ENCODE measurements at places on chromosomes 12 and 14. TPM values are rescaled to one million over a fixed set of nuclear protein-coding genes. Genes with fewer than 3 reads are reported as not detected.

CCDC196 gene
- not detected for total RNA-seq

PLEKHD1 gene
- 0.05 TPM for total RNA-seq

SNAPC1 gene
- total RNA-seq, result 42.6 TPM

LPAR5 gene
- total RNA-seq, result 0.40 TPM

All from A375 (cell line).